Fibroblast of skin of back (primary cell): ENCODE measurements at places on chromosomes 11 and 22.
A peak's percentile ranks its signal among the peaks of the same experiment; 100 is the strongest.

- DNase-seq, result no peak
Observed at GRCh38 chr22:34427841-34428240, 507.6 kb upstream of the LARGE1 start.

- DNase-seq, result peak; percentile 81
Observed at GRCh38 chr11:108319541-108320145, 96.8 kb downstream of the ATM start.

GRCh38 chr22:24006914-24007214 lies 1.6 kb upstream of the GSTT4 start:
- no peak for DNase-seq

GRCh38 chr22:33504941-33505625 lies 415.2 kb downstream of the LARGE1 start:
- DNase-seq, result no peak

DNA sequence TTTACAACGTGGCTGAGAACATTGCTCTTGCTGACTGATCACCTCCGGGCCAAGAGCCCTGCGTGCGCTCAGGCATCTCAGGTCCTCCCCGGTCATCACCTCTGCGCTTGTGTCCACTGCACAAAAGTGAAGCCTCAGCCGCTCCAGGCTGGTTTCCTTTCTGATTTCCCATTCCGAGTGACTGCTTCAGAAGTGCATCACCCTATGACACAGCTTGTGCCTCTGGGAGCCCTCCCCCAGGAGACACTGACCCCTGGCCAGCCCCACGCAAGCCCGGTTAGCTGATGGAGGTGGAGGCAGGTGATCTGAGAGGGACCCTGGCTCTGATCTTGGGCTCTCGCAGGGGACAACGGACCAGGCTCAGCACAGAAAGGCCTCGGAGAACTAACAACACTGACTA lies 38.3 kb upstream of the GNB1L start:
- DNase-seq, result no peak

DNA sequence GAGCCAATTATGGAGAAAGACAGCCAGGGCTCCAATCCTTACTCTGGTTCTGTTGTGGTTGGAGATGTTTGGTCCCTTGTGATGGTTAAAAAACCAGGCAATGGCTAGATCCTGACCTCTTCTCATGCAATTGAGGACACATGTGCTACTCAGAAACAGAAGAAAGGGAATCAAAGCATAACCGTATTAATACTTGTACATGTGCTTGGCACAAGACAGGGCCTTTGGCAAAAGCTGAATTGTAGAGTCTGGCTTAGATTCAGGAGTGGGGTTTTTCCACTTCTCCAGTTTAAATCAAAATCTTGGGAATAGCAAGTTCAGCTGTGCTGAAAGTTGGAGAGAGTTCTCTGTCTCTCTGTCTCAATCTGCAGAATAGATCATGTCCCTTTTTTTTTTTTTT lies 80.1 kb upstream of the E2F8 start:
- no peak for DNase-seq

GRCh38 chr11:12019337-12019736 lies 10.9 kb upstream of the DKK3 start:
- DNase-seq, result no peak

GRCh38 chr11:104522650-104523049 lies 358.7 kb upstream of the PDGFD start:
- DNase-seq, result no peak

GRCh38 chr11:66479394-66480116 lies 679 bp upstream of the DPP3 start:
- peak; percentile 30 for DNase-seq

DNA sequence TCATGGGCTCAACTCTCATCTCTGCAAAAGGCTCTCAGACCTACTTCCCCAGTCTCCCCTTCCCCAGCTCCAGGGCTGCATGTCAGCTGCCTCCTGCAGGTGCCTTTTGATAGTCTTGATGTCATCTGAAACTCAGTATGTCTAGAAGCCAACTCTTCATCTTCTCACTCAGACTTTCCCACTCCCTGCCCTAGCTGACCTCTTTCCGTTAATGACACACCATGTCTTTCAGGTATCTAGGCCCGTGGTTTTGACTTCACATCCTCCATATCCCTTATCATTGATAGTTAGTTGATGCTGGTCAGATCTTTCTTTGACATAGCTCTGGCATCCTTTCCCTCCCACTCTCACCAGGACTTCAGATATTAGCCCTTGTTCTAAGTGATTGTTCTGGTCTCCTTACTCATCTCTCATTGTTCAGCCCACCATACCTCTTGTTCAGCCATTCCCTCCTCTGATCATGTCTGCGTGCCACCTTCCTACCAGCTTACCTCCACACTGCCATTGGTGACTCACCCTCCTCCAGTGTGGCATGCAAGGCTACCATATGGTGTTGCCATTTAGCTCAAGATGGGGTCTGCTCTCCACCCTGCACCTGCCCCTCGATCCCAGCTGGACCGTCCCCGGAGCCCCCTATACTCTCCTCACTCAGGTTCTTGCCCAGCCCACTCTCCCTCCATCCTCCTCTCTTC lies 18.4 kb downstream of the TTC12 start:
- no peak for DNase-seq

DNA sequence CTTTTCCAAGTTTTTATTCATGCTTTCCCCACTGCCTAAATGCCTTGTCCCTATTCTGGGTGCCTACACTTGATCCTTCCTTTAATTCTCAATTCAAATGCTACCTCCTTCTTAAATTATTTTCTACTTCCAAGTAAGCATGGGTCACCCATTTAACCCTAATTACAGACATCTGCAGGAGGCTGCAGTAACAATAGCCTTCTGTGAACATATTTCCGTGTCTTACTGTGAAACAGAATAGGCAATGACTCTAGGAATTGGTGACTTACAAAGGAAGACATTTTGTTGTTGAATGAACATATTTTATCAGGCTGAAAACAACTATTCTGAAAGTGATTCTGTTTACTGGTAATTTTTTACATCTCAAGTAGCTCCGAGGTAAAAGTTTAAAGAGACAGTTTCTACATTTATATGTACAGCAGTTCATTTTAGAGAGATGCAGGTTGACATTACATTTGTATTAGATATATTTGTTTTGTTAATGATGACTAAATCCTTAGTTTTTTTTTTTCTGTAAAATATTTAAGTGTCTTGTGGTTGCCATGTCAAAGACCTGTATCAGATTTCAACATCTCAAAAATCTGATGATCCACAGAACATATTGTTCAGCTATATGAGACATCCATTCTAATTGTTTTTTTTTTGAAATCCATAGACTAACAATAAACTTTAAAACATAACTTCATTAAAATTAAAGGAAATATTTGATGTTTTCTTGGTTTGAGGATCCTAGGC lies 316.8 kb downstream of the CASP12 start:
- DNase-seq, result peak; percentile 32

DNA sequence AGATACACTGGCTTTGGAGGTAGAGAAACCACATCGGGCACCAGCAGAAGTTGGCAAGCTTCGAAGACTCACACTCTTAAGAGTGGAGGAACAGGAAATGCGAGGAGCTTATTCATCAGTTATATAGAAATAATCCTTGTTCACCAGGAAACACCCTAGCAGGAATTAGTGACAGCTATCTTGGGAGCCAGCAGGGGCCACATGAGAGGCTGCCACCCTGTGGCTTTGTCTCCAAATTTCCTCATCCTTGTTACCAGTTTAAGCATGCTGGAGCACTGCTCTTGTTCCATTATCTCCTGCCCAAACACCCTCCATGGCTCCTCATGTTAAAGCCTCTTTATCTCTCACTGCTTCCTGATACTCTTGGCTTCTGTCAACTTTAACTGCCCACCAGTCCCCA lies 131.0 kb downstream of the PLEKHA7 start:
- no peak for DNase-seq

DNA sequence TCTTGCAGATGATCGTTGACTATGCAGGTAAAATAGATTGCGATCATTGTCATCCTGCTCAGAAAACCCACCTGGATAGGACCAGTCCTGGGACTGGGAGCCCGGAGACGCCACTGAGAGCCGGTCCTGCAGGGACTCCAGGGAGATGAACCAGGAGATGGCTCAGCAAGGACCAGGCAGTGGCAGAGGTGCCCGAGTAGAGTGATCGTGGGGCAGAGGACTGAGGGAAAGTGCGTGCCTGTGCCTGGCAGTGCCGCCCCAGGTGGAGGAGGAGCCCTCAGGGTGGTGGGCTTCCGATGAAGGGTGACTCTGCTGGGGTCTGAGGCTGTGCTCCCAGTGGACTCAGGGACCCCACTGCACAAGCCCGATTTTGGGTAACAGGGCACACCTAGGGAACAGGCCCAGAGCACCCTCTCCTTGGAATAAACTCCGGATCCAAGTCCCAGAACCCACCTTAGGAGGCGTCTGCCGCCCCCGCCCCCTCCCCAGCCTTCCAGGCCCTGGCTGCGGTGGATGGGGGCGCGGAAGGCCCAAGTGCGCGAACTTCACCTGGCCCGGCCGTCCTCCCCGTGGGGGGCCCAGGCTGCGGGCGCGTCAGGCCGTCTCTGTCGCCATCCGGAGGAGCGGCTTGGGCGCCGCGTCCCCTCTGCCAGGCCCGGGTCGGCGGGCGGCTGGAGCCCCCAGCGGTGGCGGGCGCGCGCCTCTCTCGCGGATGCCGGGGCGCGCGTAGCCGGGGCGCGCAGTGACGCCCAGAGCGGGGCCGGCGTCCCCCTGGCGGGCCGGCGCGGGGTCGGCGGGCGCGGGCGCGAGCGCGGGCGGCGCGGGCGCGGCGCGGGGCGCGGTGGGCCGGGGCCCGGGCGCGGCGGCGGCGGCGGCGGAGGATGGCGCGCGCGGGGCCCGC lies 1338.8 kb downstream of the BRD1 start:
- peak; percentile 50 for DNase-seq

DNA sequence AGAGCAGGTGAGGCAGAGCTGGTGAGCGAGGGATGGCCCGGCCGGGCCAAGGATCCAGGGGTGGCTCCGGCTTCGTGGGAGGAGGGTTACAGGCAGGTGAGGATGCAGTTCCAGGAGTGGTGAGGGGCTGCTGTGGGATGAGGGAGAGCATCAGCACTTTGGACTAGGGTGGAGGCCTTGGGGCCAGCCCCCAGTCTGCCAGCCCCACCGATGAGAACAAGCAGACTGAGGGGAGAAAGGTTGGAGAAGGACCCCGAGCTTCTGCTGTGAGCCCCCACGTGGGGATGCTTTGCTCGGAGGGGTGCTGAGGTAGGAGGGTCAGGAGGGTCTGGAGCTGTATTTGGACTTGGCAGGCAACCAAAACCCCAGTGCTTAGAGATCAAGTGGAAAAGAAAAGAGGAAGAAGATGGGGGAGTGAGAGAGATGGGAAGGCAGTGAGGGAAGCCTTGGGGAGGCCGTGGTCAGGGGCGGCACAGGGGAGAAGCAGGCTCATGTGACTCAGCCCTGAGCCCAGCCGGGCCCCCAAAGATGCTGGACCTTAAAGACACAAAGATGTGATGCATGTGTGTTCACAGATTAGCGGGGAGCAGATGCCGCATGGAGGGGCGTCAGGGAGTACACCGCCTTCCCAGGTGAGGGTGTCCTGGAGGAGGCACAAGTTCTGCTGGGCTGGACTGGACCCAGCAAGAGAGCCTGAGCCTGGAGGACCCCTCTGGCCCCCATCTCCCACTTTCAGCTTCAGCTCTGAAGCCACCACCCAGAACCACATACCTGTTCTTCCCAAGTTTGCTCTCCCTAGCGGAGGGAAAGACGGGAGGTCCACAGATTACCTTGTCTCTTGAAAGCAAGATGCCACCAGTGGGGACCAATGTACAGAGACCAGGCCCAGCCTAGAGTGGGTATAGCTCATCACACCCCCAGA lies 91.3 kb downstream of the CDKN1C start:
- DNase-seq, result no peak

DNA sequence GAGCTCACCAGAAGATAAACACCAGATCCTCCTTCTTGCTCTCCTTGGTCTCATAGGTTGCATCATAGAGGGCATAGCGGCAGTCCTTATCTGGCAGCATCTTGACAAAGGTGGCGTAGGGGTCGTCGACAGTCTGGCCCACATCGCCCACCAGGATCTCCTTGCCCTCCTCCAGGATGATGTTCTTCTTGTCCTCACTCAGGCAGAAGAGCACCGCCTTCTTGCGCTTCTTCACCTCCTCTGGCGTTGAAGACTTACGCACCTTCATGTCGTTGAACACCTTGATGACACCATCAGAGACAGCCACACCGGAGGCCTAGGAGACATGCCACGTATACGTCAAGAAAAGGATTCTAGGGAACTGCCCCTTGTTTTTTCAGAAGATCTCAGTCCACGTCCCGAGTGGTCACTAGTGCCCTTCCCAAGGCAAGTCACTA lies 2.0 kb downstream of the CFL1 start:
- DNase-seq, result no peak

- no peak for DNase-seq
Observed at GRCh38 chr22:25365491-25366261, 146.2 kb downstream of the CRYBB2 start.

DNA sequence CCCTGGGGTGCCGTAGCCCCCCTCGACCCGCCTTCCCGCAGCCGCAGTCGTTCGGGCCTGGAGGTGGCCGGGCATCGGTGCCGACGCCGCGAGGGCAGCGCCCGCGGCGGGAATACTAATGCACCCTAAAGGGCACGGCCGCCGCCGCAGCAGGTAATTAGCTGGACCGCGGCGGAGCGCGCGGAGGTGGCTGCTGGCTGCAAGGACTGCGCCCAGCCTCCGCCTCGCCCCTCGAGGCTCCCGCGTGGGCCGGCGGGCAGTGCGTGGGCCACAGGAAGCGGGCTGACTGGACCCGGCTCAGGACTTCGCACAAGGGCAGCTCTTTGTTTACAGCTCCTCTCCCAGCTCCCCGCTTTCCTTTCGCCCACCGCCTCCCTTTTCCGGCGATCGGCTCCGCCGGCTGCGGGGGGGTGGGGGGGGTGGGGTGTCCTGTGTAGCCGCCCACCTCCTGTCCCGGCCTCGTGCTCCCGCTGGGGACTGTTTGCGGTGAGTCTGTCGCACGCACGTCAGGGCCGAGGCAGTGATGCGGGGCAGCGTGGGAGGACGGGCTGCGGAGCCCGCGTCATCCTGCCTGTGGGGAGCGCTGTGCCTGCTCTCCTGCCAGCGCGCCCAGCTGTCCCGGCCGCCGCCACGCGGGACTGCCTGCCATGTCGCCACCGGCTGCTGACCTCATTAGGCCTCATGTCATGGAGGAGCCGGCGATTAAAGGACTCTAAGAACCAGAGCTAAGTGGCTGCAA lies 53.2 kb downstream of the GRIK4 start:
- peak; percentile 29 for DNase-seq

DNA sequence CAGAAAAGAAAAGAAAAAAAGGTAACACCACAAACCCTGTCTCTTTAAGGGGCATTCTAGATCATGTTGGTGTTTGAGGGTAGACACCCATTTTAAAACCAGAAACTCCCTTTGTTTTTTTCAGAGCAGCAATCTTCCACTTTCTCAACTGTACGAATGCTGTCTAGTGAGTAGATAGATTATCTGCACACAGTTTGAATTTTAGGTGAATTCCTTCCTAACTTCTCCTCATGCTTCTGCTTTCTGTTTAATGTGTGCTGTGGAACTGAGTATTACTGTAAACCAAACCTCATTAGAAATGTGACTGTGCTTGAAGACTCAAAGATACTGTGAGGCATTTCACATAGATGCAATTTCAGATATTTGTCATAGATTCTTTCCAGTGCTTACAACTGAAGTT lies 102.4 kb downstream of the PRMT3 start:
- no peak for DNase-seq
